ENCODE measurements at places on chromosomes 7 and 10. TPM values are rescaled to one million over a fixed set of nuclear protein-coding genes. Genes with fewer than 3 reads are reported as not detected.

DNA sequence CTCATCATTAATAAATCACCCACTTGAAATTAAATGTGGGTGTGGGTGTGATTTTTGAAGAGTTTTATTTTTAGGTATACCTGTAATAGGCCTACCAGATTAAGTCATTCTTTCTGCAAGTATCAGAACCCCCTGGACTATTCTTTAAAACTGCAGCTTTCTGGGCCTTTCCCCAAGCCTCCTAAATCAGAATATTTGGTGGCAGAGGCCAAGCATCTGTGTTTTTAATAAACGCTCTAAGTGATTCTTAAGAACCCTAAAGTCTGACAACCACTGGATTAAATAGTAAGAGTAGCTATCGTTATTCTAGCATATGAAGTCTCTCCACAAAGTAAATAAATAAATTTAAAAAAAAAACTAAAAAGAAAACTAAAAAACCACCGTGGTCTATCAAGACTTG, 703.0 kb upstream of the NRP1 start:
- DNase-seq = no peak

PCLO gene
- 5.1 TPM for total RNA-seq

DNA sequence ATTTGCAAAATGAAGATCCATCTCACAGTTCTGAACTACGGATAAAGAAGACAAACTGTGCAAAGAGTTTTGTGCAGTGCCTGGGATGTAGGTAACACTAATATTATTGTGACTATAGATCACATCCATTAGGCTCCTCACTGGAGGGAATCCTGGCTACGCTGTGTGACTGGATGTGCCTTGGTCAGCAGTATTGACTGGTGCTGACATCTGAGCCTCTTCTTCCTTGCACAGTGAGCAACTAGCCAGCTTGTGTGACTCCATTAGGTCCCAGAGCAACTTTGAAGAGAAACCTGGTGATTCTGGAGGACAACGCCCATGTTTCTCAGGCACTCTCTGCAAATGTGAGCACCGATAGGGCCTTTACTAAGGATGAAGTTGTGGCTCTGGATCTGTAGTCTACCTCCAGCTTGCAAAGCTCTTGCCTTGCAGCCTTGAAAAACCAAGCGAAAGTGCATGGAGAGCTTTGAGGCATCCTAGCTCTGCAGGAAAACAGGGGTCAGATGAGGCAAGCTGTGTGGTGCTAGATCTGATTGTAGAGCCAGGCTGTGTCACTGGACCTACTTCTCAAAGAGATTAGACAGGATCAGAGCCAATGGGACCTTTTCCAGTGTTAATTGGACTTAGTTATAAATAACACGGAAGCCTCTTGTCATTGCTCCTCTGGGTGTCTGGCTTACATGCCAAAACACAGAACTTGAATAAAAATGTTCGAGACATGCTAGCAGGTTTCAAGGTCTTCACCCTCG, 303.6 kb upstream of the LYZL1 start:
- DNase-seq = no peak

GRCh38 chr7:55641811-55642210, 69.5 kb upstream of the VOPP1 start:
- no peak for DNase-seq

DNA sequence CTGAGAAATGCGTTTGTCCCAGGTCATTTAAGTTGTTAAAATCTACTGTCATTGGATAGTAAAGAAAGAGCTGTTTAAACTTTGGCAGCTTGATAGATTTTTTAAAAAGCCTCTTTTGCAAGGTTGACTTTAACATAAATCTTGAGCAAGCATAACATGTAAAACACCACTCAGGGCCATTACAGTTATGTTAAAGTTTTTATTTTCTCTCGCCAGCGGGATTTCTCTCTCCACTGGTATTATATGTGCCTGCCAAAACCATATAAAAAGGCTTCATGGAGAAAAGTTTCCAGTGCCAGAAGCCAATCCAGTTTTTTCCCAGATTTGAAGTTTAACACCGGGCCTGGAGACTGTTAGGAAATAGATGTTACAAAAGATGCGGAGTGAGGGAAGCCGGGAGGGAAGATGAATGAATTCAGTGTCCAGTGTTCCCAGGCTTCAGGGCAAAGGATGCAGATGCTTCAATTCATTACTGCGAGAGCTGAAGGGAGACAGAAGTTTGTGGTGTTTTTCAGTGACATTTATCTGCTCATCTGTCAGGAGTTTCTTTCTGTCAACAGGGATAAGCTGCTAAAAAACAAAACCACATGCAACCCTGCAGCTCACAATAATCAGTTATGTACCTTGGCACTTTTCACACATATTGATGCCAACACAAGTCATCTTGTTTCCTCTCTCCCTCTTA, 155.5 kb downstream of the SPAG6 start:
- DNase-seq = no peak

GRCh38 chr7:97016381-97017191, 8.0 kb downstream of the DLX5 start:
- no peak for DNase-seq

ITGA8 gene
- 0.51 TPM for total RNA-seq

GRCh38 chr7:140734096-140734495, 37.6 kb downstream of the NDUFB2 start:
- DNase-seq = no peak

TYW1 gene
- total RNA-seq = 12.8 TPM

RP9 gene
- total RNA-seq = 25.4 TPM

MKX gene
- total RNA-seq = 0.80 TPM

- DNase-seq = peak; percentile 68
Observed at GRCh38 chr10:33005322-33006301, 47.6 kb upstream of the ITGB1 start.

AKR1C2 gene
- total RNA-seq = not detected

GRCh38 chr10:80405626-80406025, 2.7 kb upstream of the PRXL2A start:
- no peak for DNase-seq

SEPTIN14 gene
- not detected for total RNA-seq

DNA sequence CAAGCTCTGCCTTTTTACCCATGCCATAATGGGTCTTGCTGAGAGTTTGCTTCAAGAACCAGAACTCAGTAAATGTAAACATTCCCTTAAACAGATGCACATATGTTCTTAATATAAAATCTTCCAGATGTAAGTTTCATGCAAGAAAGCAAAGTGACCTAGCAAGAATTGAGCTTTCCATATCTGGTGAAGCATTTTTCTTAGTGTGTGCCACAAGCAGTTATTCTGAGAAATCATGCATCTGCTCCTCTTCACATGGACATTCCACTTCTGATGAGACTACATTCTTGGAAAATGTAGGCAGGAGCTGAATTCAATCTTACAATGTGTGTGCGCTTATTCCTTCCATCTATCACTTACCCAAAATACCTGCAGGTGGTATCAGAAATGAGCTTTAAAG, 227.8 kb upstream of the LRRTM3 start:
- DNase-seq = no peak

- no peak for DNase-seq
Observed at GRCh38 chr7:155059703-155060102, 10.4 kb upstream of the HTR5A start.

RAMP3 gene
- 0.62 TPM for total RNA-seq

DNA sequence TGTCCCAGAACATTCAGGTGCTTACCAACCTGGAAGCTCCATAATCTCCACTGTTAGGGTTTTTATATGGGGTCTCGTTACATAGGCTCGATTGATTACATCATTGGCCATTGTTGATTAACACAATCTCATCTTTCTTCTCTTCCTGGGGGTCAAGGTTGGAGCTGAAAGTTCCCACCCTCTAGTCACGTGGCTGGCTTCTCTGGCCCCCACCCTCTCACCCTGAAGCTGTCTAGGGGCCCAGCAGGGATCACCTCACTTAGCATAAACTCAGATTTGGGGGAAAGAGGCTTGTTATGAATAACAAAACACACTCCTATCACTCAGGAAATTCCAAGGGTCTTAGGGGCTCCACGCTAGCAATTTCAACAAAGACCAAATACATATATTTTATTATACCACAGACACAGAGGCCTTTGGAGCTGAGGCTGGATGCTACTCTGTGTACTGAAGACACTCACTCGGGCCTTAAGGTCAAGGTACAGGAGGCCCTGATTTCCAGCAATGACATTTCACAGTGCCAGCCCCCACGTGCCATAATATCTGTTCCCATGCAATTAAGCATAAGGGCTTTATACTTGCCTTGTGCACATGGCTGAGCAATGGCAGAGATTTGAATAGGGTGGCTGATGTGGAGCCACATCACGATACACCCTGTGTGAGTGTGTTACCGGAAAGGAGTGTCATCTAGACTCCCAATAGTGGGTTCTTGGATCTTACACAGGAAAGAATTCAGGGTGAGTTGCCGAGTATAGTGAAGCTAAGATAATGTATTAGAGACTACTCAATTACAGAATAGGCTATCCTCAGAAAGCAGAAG, 108.2 kb downstream of the COL26A1 start:
- DNase-seq = no peak

- no peak for DNase-seq
Observed at GRCh38 chr7:18020138-18020715, 7.4 kb downstream of the PRPS1L1 start.

DNA sequence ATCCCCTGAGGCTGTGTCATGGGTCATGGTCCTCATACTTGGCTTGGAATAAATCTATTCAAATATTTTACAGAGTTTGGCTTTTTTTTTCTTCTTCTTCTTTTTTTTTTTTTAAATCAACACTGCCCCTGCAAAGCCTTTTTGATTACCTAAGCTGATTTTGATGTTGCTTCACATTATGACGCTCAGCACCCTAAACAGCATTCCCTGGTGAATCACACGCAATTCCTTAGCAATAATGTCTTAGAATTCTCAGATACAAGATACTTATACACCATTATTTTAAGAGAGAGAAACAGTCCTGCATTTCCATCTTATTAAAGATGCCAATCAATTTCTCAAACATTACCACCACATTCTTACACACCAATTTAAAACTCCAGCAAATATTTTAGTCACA, 323.7 kb upstream of the IGFBP3 start:
- DNase-seq = no peak

ACTL6B gene
- total RNA-seq = not detected

DNA sequence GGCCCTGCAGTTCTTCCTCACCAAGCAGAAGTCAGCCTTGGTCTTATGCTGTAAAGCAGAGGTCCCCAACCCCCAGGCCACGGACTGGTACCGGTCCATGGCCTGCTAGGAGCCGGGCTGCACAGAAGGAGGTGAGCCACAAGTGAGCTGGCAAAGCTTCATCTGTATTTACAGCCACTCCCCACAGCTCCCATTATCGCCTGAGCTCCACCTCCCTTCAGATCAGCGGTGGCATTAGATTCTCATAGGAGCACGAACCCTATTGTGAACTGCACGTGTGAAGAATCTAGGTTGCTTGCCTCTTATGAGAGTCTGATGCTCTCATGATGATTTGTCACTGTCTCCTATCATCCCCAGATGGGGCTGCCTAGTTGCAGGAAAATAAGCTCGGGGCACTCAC, 87.6 kb upstream of the NEBL start:
- no peak for DNase-seq

- no peak for DNase-seq
Observed at GRCh38 chr7:7119729-7120128, 62.6 kb upstream of the C1GALT1 start.

DNA sequence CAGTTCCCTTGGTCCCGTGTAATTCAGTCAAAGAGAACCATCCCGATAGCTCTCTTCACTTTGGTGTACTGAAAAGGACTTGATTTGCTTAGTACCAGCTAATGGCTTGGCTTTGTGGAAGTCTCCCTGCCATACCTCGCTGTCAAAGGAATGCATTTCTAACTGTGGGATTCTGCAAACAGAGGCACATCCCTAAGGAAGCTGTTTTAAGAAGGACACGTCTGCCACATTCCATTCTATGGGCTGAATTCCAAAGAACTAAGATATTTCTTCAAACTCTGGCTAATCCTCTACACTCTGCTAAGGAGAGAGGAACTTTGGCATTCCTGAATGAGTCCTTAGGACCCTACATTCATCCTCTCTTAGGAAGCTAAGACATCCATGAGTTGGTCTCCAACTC, 327.9 kb downstream of the SFMBT2 start:
- no peak for DNase-seq

COBL gene
- total RNA-seq = 1.8 TPM

DNA sequence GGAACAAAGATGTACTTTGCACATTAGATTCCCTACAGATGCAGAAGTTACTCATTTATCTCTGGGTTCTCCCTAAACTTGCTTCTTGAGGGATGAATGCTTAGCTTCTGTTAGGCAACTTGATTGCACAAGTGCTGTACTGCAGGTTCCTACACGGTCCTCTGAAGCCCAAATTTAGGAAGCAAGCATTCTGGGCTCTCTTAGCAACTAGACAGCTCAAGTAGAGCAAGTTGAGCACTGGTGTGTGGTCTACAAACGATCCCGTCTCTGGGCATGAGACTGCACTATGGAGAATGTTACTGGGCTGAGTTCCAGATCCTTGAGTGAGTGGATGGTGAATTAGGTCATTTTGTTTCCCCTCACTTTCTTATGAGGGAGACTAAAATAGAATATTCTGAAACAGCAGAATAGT, 14.3 kb downstream of the SEMA3D start:
- no peak for DNase-seq

- DNase-seq = no peak
Observed at GRCh38 chr10:43082087-43082486, 5.2 kb downstream of the RET start.

LANCL2 gene
- total RNA-seq = 14.8 TPM

- DNase-seq = no peak
Observed at GRCh38 chr7:84913731-84914130, 273.1 kb downstream of the SEMA3D start.

DNA sequence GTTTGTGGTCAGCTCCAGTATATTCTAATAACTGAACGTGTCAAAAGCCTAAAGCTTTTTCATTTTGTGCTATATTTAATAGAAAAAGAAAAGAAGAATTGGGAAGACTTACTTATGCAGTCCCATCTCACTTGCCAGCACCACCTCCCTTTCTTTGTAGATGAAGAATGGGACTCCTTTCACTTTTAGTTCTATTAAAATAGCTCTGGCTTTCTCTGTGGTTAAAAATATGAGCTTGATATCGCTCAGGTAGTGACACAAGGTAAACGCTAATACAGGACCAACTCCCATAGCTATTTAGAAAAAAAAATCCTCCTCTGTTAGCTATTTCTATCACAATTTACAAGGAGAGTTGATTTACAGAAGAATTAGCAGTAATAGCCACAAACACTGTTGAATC, 176.8 kb downstream of the PDE1C start:
- DNase-seq = no peak

Data from endothelial cell (in vitro differentiated cells).